Myocyte (in vitro differentiated cells): ENCODE measurements at places on chromosomes 2 and 18. TPM values are rescaled to one million over a fixed set of nuclear protein-coding genes. Genes with fewer than 3 reads are reported as not detected.

GRCh38 chr18:40152859-40153258 lies 1802.2 kb upstream of the PIK3C3 start:
- DNase-seq, result no peak

GRCh38 chr18:76620321-76621170 lies 125.5 kb upstream of the ZNF516 start:
- peak; percentile 56 for DNase-seq

DNA sequence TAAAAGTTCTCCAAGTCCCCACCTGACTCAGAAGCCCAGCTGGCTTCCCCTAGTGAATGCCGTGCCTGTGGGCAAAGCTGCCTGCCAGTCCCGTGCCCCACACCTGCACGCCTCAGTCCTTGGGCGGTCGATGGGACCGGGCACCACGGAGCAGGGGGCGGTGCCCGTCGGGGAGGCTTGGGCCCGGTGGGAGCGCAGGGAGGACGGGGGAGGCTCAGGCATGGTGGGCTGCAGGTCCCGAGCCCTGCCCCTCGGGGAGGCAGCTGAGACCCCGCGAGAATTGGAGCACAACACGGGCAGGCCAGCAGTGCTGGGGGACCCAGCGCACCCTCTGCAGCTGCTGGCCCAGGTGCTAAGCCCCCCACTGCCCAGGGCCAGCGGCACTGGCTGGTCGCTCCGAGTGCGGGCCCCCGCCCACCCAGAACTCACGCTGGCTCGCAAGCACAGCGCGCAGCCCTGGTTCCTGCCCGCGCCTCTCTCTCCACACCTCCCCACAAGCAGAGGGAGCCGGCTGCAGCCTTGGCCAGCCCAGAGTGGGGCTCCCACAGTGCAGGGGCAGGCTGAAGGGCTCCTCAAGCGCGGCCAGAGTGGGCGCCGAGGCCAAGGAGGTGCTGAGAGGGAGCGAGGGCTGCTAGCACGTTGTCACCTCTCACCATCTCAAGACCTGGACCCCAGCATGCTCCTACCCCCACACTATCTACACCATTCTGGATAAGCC lies 215.5 kb downstream of the TNS1 start:
- no peak for DNase-seq

GRCh38 chr2:152063325-152063924 lies 35.4 kb downstream of the CACNB4 start:
- peak; percentile 6 for DNase-seq

Gene AQP12A
- total RNA-seq, result not detected in 2 replicates

DNA sequence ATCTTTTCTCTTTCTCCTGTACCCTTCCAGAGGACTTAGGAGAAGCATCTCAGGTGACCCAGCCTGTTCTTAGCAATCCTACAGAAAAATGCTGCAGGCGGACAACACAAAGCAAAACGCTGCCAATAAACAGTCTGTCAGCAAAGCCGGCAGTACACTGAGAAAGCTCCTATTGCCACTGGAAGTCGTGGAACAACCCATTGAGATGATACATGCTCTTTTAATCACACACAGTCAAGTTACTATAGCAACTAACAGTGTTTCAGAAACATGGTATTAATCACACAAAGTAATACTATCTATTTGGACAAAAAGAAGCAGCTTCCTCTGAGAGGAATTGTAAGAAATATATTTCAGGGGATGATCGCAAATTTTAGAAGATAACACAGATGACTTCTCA lies 10.5 kb downstream of the CTLA4 start:
- no peak for DNase-seq

DNA sequence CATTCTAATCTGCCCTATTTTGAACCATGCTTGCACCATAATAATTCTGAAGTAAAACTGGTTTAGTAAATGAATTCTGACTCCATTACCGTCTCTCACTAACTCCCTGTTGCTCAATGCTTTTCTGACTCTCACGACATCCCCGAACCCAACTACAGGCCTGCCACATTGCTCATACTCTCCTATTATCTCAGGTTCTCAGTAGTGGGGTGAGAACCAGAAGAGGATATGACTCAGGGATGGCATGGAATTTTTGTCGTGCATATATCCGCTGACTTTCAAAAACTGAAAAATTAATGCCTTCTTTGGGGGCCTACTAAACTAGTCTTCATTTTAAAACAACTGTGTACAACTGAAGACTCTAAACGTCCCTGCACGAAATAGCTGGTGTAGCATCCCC lies 34.3 kb downstream of the NETO1 start:
- DNase-seq, result no peak

Gene TRPM8
- total RNA-seq, result 1.4 and 3.5 TPM in 2 replicates

- no peak for DNase-seq
Observed at GRCh38 chr18:51647346-51647745, 449.9 kb upstream of the MEX3C start.

DNA sequence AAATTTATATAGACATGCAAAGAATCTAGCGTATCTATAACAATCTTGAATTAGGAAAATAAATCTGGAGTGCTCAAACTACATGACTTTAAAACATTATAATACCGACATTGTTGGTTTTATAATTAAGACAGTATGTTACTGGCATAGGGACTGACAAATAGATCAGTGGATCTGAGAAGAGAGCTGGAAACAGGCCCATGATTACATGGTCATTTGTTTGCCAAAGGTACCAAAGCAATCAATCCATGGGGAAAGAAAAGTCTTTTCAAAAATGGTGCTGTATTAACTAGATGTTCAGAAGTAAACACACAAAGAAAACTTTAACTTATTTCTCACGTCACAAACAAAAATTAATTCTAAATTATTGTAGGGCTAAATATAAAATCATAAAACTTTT lies 124.2 kb downstream of the BCL2L11 start:
- DNase-seq, result no peak

Gene RIOK3
- total RNA-seq, result 157 and 160 TPM in 2 replicates

- DNase-seq, result peak; percentile 52
Observed at GRCh38 chr2:174153757-174154680, 94.3 kb downstream of the OLA1 start.

GRCh38 chr2:70956141-70956540 lies 20.4 kb downstream of the ATP6V1B1 start:
- no peak for DNase-seq

DNA sequence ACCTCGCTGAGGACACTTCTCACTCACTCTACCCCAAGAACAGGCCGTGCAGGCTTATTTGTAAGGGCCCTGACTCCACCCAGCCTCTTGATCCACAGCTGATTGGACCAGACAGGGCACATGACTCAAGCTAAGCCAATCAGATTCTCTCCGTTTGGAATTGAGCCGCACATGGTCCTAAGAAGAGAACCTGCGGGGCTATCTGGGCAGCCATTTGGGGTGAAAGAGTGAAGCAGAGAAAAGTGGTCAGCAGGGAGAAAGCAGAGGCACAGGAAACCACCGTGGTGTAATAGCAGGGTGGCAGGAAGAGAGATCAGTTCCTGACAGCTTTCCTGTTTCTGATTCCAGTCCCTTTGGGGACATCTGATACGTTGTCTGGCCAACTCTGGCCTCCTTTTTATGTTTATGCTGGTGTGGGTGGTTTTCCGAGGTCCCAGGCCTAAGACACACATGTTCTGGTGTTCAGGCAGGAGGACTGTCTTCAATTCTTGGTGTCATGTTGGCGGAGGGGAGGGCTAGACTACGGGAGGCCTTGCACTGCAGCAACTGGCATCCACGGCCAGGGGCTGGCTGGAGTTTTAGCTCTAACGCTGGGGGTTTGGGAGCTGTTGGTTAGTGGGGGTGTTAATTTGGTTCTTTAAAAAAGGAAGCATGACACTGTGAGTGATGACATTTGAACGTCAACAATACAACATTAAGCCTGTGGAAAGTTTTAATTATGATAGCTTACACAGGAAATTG lies 26.1 kb upstream of the SPTBN1 start:
- DNase-seq, result no peak

DNA sequence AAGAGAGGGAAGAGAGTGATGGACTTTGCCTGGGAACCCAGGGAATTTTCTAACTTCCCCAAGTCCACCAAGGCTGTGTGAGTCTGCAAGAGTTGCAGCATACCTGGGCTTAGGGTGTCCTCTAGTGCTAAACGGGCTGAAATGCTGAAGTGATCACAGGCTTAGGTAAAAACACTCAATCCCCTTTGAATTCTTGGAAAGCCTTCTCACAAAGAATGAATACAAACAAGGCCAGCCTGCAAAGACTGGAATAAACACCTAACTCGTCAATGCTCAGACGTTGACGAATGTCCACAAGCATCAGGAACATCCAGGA lies 30.0 kb upstream of the BMP10 start:
- DNase-seq, result no peak

DNA sequence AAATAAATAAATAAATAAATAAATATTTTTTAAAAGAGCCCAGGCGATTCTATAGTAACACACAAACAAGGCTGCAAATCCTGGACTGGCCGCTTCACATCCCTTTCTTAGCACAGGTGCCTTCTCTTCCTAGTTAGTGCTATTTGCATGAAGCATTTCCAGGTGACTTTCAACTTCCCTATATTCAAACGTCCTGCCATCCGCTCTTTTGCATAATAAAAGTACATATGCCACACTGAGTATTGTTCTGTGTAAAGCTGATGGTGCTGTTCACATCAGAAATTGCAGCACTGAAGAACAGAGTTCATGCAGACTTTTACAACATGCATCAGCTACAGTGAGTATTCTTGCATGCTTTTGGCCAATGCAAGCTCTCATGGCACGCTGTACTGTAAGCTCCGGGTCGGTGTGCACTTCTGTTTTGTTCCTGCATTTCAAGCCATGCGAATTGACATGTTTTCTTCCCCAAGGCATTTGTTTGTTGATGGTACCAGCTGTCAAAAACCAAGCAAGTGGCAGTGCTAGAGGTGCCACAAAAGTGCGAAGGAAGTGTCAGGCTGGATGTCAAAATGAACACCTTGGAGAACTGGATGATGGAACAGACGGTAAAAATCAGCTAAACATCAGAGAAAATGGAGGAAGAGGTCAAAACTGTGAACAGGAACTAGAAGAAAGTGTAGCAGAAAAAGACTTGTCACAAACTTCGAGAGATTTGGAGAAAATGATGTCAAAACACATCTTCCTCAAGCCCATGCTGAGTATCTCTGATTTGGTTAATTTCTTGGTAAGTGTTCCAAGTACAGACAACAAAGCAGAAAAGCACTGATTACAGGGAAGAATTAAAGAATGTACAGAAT lies 25.5 kb upstream of the CEP68 start:
- no peak for DNase-seq

Gene B3GNT7
- total RNA-seq, result 0.10 TPM in 1 of 2 replicates, not detected in the other

GRCh38 chr2:204260162-204260877 lies 285.0 kb upstream of the PARD3B start:
- DNase-seq, result peak; percentile 79

Gene UGT1A7
- not detected in 2 replicates for total RNA-seq

Gene CDH2
- 19.3 and 21.2 TPM in 2 replicates for total RNA-seq

DNA sequence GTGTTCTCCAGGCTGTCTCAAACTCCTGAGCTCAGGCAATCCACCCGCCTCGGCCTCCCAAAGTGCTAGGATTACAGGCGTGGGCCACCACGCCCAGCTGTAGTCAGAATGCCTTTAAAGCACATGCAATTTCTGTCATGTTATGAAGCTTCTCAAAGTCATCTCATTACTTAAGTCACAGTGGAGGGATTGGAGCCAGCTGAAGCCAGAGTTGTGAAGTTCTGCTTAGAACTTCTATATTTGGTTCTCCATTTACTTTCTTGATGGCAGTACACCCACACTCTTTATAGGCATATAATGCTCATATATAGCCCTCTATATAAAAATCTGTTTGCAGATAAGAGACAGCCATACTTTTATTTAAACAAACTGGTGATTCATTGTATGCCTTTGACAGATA lies 68.8 kb upstream of the CWC22 start:
- no peak for DNase-seq

GRCh38 chr2:230821991-230822520 lies 42.7 kb upstream of the ITM2C start:
- no peak for DNase-seq

DNA sequence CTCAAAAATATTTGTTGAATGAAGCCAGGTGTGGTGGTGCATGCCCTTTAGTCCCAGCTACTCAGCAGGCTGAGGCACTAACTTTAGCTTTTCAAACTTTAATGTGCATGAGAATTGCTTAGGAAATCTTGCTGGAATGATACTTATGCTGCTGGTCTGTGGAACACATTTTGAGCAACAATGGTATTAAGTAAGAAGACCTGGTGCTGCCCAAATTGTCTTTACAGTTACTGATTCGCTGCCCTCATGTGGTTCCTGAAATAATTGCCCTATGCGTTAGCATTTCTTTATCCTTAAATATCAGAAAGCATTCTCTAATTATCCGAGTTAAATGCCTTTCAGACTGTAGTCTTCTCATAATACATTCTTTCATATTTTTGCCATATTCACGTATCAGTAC lies 76.0 kb upstream of the SESTD1 start:
- DNase-seq, result peak; percentile 47

GRCh38 chr2:95215018-95215612 lies 7.8 kb downstream of the ZNF892 start:
- DNase-seq, result no peak

GRCh38 chr18:9991011-9992000 lies 77.5 kb downstream of the VAPA start:
- DNase-seq, result no peak

Gene MAPK4
- not detected in 2 replicates for total RNA-seq

Gene NXPH2
- 0.37 TPM in 1 of 2 replicates, not detected in the other for total RNA-seq

- DNase-seq, result peak; percentile 71
Observed at GRCh38 chr18:54119524-54120019, 104.9 kb downstream of the MBD2 start.

DNA sequence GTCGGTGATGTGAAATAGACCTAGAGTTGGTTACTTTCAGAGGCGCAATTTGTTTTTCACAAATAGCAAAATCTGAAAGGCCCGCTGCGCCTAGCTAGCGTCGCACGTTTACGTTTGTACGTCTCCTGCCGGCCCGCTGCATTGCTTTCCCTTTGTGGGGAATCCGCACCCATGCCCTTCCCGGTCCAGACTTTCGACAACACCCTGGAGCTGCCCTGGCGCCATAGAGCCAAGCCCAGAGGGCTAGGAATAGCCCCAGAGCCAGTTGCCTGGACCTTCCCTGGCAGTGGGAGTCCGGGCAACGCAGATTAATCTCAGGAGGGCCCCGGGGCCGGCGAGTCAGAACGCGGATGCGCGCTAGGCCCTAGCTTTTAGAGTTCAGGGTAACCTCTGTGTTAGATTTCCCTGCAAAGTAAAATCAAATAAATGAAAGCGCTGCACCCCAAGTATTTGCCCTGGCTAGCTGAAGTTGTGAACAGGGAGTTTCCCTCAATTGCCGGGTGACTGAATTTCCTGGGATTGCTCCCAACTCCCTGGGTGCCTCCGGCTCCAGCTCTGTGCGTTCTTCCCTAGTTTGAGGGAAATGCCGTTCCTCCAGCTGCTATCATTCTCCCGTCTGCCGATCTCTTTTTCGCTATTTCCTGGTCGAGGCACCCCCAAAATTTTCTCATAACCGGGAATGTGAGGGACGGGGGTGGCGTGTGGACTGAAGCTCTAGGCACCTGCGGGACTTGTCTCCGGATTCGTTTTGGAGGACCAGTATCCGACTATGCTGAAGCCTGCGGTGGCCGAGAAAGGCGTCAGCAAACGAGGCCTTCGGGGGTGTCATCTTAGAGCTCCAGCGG lies 1.2 kb upstream of the EN1 start:
- DNase-seq, result no peak

- DNase-seq, result peak; percentile 90
Observed at GRCh38 chr2:229445019-229445418, 173.9 kb upstream of the PID1 start.
